CD4-positive, alpha-beta T cell treated with Interleukin-10 for 1 hour (primary cell): ENCODE measurements at places on chromosomes 11 and 22.

GRCh38 chr11:68044145-68044813 lies 5.5 kb downstream of the TCIRG1 start:
- DNase-seq: no peak

DNA sequence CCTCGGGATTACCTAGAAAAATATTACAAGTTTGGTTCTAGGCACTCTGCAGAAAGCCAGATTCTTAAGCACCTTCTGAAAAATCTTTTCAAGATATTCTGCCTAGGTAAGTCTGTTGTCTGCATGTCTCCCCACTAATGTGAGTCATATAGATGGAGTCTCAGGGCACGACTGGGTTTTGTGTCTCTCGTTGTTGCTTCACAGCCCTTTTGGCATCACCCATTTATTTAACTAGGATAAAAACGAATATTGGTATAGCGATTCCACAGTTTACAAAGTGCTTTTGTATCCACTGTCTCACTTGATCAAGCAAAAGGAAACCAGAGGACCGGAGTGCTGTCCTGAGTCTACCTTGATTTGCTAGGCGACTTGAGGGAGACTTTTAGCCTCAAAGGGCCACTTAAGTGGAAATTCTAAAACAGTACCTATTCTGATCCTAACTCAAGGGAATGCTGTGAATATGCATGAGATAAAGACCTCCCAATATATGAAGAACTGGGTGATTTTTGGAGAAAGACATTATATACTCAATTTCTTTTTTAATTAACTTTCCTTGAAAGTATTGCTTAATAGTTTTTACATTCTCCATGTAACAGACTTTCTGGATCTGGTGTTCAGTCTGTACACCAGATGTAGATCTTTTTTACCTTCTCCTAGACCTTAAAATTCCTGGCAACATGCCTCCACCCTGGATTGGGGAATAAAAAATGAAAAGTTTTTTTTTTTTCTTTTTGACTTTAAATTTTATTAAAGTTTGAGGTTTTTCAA lies 590 bp downstream of the NNMT start:
- DNase-seq: no peak

DNA sequence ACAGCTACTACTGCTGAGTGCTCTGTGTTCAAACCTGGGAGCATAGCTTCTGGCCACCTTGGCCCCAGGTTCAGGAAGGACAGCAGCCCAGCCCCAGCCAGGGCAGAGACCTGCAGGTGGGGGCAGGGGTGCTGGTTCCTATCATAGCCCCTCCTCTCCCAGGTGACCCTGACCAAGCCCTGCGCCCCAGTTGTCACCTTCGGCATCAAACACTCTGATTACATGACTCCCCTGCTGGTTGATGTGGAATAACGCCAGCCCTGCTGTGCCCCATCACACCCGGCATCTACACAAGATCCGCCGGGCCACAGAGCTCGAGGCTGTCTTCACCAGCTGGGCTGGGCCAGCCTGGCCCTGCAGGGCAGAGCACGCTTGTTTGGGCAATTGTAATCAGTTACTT lies 6.9 kb downstream of the SCGB1C1 start:
- no peak for DNase-seq

DNA sequence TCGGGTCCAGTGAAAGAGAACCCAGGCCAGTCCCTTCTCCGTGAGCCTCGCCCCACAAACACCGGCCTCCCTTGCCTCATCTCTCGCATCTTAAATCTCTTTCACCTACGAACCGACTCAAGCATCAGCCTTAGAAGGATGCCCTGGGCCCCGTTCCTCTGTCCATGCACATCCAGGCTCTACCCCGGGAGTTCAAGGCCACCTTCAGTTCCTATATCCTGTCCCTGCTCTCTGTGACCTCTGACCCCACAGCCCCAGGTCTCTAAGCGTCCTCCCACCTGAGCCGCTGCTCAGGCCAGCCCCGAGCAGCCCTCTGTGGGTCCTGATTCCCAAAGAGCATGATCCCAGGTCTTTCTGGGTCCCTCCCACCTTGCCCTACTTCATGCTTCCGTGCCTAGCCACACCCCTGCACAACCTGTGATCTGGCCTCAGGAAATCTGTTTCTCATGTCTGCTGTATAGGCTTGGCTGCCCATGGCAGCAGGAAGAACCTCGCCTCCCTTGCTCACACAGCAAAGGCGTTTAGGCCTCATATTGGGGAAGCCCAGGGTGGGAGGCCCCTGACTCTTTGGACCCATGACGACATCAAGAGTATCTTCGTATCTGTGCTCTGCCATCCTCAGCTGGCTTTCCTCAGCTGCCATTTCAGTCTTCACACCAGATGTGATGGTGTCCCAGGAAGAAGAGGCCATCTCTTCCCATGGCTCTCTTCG lies 77.5 kb upstream of the SEPTIN5 start:
- no peak for DNase-seq

GRCh38 chr11:131460931-131461330 lies 90.5 kb downstream of the NTM start:
- no peak for DNase-seq

DNA sequence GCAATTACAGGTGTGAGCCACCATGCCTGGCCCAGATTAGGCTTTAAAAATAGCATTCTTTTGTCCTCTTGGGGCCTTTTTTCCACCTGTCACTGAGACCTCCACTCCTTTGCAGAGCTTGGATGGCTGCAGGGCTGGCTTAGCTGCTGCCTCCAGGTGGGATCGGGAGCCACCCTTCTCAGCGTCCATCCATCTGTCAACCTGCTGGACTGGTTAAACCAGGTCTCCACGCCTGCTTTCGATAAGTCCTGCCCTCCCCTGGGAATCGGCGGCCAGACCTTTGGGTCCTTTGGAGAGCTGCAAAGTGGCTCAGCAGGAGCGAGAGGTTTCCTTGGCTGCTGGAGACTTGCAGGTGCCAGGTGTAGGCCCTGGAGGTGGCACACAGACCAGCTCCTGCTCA lies 23.4 kb upstream of the GRAMD4 start:
- no peak for DNase-seq
